ENCODE measurements at places on chromosomes 4 and X.

DNA sequence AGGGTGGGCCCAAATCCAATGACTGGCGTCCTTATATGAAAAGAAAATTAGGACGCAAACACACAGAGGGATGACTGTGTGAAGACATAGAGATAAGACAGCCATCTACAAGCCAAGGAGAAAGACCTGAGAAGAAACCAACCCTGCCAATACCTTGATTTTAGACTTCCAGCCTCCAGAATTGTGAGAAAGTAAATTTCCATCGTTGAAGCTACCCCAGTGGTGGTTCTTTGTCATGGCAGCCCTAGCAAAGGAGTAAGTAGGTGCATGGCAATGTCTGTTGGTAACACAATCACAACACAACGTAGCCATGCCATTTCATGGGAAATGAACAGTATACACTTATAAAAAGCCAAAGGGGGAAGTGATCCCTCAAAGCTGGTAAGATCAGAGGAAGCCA, 25.3 kb downstream of the SMIM20 start:
- DNase-seq, result no peak

- DNase-seq, result no peak
Measured at GRCh38 chr4:90419124-90419711, 292.0 kb downstream of the CCSER1 start.

GRCh38 chr4:48051078-48051477, 34.5 kb downstream of the NIPAL1 start:
- DNase-seq, result no peak

GRCh38 chrX:47198687-47199080, 5.1 kb downstream of the UBA1 start:
- DNase-seq, result no peak

- DNase-seq, result no peak
Measured at GRCh38 chr4:67288964-67289363, 256.3 kb downstream of the CENPC start.

DNA sequence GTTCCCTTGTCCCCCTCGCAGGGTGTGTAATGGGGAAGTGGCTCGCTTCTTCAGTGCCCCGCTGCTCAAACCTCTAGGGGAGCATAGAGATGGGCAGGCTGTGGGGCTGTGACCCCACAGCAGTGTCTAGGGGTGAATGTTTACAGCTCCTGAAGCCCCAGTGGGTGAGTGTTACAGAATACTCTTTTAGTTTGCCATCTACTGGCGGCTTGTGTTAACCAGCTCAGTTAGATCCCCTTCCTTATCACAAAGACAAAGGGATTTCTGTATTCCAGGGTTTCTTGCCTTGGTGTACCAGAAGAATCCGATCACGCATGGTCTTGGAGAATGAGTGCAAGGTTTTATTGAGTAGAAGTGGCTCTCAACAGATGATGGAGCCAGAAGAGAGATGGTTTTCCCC, 108.1 kb upstream of the IQCM start:
- no peak for DNase-seq

- no peak for DNase-seq
Measured at GRCh38 chr4:140059159-140059558, 94.8 kb downstream of the MAML3 start.

DNA sequence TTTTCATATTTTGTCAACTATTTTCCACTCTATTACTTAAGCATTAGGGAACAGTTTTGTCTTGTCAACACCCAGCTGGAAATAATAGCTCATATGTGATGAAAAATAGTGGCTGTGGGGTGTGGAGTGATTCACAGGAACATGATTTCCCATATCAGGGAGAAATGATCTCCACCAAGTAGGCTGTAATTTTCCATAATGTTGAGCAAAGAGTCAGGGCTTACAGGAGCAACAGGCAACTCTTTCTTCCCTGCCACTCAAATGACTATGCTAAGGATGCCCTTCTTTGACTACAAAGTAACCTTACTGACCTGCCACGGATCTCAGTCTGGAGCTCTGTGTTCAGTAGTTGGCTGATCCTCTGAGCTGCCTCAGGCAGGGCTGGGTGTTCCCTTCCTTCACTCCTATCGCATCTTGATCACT, 90.0 kb upstream of the GATB start:
- DNase-seq, result no peak

GRCh38 chr4:68735106-68735505, 64.7 kb upstream of the UGT2B15 start:
- no peak for DNase-seq

GRCh38 chr4:52096048-52096447, 44.9 kb downstream of the SPATA18 start:
- DNase-seq, result no peak

GRCh38 chr4:122100508-122100907, 51.6 kb upstream of the BLTP1 start:
- DNase-seq, result no peak

GRCh38 chrX:8565729-8566128, 101.1 kb downstream of the VCX3B start:
- DNase-seq, result no peak

DNA sequence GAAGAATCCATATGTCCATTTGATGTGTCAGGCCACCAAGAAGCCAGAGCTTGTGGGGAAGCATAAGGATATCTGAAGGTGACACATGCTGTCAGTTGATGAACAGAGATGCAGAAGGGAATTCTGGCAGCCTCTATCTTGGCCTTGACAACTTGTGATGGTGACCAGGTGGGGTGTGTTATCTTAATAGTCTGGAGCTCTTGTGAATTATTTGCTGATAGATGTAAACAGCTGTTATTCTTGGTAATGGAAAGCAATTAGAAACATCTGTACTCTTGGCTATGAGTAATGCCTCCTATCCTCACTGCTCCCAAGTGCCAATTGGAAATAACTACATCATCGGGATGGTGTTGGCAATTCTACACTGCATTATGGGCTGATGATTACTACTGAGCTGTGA, 51.9 kb downstream of the NAA11 start:
- DNase-seq, result no peak

DNA sequence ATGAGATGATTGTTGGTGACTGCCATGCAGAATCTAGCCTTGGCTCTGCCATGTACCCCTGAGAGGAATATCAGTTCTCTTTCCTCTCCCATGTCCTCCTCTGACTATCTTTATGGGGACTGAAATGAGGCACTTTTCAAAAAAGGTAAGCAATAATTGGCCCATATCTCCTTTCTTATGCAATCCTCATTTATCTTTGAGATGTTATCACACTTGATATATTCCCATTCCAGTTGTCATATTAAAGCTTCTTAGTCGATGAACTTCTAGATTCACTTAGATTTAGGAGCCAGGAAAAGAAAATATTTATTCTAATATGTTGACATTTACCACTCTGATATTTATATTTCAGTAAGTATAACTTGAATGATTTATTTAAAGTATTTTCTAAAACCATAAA, 55.3 kb upstream of the CXCL8 start:
- no peak for DNase-seq

- no peak for DNase-seq
Measured at GRCh38 chr4:69910016-69910782, 20.7 kb upstream of the CSN1S1 start.

- DNase-seq, result no peak
Measured at GRCh38 chrX:117510453-117510852, 606.2 kb downstream of the KLHL13 start.

GRCh38 chr4:55398966-55399365, 3.2 kb downstream of the TMEM165 start:
- no peak for DNase-seq

GRCh38 chr4:2837904-2838496, 5.6 kb upstream of the ADD1 start:
- no peak for DNase-seq

DNA sequence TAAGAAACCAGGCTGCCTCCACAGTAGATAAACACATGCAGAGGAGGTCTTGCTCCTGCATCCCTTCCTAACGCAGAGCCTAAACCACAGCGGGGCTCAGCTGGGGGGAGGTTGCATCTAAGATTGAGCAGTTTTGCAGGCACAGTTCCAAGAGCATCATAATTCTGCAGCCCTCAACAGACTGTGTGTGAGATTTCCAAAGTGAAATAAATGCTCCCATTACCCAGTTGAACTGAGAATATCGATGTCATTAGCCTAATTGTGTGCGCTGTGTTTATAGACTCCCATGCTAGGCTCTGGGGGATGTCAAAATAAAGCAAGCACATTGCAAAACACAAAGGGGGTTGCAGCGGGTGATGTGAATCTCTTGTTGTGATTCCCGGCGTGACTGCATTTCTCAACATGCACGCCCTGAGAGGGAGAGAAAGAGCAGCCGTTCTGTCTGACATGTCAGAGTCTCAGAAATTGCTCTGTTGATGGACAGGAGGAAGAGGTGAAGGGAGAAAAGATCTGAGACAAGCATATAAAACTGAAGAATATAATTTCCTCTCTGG, 150.0 kb upstream of the PSAPL1 start:
- no peak for DNase-seq

DNA sequence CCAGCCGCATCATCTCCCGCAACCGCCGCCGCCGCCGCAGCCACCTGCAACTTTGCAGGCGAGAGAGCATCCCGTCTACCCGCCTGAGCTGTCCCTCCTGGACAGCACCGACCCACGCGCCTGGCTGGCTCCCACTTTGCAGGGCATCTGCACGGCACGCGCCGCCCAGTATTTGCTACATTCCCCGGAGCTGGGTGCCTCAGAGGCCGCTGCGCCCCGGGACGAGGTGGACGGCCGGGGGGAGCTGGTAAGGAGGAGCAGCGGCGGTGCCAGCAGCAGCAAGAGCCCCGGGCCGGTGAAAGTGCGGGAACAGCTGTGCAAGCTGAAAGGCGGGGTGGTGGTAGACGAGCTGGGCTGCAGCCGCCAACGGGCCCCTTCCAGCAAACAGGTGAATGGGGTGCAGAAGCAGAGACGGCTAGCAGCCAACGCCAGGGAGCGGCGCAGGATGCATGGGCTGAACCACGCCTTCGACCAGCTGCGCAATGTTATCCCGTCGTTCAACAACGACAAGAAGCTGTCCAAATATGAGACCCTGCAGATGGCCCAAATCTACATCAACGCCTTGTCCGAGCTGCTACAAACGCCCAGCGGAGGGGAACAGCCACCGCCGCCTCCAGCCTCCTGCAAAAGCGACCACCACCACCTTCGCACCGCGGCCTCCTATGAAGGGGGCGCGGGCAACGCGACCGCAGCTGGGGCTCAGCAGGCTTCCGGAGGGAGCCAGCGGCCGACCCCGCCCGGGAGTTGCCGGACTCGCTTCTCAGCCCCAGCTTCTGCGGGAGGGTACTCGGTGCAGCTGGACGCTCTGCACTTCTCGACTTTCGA, 654 bp downstream of the ATOH1 start:
- no peak for DNase-seq

GRCh38 chrX:99266255-99266654, 1143.8 kb downstream of the PCDH19 start:
- DNase-seq, result no peak

DNA sequence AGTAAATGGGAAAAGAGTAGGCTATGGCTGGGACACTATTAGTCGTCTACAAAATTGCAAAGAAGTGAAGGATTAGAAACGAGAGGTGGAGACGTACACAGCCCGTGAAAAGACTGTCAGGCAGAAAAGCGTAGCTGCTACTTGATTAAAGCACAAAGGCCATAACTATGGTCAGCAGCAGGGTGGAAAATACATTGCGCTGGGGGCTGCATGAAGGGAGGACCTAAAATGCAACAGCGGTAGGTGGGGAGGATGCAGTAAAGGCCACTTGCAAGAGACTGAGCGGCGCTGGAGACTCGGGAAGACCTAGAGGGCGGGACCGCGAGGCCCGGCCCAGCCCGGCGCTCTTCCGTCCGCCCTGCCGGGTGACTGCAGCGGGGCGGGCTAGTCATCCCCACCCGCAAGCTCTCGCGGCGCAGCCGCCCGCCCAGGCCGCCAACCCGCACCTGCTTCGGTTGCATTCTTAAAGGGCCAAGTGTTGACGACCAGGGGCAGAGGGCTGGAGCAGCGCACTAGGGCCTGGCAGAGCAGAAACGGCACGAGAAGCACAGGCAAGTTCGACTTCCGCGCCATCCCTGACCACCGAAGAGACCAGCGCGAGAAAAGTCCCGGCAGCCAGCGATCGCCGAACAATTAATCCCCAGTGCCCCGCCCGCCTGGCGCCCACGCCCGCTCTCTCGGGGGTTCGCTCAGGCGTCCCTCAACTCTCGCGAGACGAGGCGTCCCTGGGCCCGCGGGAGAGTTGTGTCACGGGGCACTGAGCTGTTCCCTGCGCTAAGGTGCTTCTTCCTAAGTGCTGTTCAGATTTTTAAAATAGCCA, at the start of gene AGA:
Gene AGA (minus strand): TSS at position 635 of the 820 bp plus-strand sequence. CDS start 62 bp downstream, at position 573.
- DNase-seq, result peak; percentile 91

GRCh38 chr4:8649631-8650361, 57.2 kb downstream of the CPZ start:
- no peak for DNase-seq

- no peak for DNase-seq
Measured at GRCh38 chr4:86870442-86871069, 21.4 kb upstream of the SLC10A6 start.

DNA sequence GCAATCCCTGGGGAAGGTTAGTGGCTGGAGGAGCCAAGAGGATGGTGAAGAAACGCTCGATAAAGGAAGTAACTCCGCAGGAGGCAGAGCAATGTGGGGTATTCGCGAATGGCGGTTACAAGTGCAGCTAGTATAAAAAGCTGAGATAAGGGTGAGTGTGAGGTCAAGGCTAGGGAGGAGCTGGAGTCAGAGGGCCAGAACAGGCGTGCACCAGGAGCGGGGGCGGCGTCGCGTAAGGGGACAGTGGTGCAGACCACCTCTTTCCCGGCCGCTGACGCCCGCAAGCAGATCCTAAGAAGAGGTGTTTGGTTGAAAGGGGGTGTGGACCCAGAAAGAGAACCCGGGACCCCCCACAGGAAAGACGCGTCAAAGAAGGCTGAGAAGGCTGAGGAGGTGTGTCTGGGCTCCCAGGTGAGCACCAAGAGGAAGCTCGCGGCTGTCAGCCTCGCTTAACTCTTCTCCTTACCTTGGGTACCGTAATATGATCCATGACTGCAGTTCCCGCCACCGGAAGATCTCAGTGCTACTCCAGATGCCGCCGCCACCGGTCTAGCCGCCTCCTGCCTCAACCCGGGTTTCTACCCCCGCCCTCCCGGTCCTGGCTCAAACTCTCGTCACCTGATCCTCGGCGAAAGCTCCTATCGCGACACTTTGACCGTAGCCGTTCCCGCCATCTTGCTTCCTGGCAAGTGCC, at the start of gene MTMR8:
Gene MTMR8 (minus strand): TSS at position 579 of the 694 bp plus-strand sequence. CDS start 89 bp downstream, at position 490.
- DNase-seq, result peak; percentile 40

DNA sequence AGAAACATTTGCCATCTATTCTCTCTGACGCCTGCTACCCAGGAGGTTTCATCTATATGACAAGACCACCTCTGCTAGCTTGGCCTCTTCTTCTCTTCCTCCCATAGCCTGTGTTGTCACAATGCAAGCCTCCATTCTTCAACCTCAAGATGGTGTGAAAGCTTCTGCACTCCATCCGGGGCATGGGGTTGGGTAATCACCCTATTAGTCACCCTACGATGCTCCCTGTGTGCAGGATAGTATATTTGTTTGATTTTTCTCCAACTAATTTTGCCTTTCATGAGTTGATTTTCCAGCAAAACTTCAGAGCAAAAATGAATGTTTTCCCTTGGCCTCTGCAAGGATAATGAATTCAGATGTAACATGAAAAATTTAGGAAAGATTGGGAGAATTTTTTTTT, 128.0 kb upstream of the STS start:
- no peak for DNase-seq

- DNase-seq, result no peak
Measured at GRCh38 chr4:48388525-48389154, 47.3 kb downstream of the SLAIN2 start.

GRCh38 chr4:1294891-1295290, 5.2 kb downstream of the MAEA start:
- DNase-seq, result no peak

Data from stimulated activated CD8-positive, alpha-beta memory T cell treated with anti-CD3 and anti-CD28 coated beads, Interleukin-4, amount 100 ng/mL, for 4 hours (primary cell).